Nucleus accumbens (tissue), 56 donors: ENCODE measurements at places on chromosomes 7 and 10.

- DNase-seq: no peak
These were observed 39.4 kb downstream of the APBB1IP start for GRCh38 chr10:26477501-26477900.

DNA sequence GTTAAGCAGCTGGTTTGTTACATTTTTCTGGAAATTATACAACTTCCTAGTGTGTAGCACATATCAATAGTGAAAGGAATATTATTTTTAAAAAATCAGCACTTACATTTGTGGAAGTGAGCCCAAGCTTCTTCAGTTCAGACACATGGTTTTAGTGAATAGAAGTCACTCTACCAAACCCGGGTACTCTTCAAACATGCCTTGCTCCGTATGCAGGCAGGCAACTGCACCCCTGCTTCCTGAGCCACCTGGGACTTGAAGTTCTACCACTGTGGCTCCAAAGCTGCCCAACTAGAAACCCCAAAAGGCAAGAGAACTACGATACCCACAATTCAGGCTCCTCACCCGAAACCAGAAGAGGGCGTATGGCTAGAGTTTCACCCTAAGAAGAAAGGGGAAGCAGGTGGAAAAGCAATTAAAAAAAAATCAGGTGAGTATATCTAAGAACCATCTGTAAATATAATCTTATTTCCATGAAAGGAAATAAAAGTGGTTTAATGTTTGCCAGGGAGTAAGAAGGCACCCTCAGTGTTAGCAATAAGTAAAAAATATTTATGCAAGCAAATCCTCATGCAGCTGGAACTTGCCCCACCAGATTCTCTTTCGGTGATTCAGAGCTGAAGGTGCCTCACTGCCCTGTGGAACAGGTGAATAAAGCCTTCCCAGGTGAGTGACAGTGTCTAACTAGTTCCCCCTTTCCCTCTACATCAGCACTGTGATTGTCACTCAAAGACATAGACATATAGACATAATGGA lies at the start of gene MACC1:
MACC1 (minus strand) TSS at position 192 of the 756 bp plus-strand sequence. CDS start 55,522 bp downstream, outside the sequence.
- no peak for DNase-seq

DNA sequence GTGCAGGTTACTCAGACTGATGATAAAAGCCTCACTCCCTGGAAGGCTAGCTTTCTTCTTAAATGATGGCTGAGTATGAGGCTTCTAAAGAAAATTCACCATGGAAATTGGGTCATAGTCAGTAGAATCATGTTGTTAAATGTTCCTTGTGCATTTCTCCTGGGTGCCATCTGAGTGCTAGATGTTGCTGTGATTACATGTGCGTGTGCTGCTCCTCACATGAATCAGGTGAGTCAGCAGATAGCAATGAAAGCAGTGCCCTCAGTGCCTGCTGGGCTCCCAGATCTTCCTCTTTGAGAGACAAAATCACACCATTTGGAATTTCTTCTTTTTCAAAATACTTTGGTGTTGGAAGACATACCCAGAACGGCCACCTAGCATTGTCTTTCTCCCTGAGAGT lies 331.7 kb downstream of the XPNPEP1 start:
- no peak for DNase-seq

- DNase-seq: no peak
These were observed 259.7 kb downstream of the AHR start for GRCh38 chr7:17558135-17558534.

DNA sequence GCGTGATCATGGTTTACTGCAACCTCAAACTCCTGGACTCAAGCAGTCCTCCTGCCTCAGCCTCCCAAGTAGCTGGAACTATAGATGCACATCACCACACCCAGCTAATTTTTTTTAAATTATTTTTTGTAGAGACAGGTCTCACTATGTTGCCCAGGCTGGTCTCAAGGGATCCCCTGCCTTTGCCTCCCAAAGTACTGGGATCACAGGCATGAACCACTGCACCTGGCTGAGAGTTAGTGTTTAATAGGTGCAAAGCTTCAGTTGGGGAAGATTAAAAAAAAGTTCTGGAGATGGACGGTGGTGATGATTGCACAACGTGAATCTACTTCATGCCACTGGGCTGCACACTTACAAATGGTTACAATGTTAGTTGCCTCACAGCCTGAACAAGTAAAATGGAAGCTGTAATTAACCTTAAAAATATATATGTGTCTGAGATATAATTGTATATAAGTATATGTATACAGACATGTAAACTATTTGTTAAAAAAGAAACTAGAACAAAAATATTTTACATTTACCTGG lies 106.4 kb upstream of the ZNF438 start:
- DNase-seq: no peak

DNA sequence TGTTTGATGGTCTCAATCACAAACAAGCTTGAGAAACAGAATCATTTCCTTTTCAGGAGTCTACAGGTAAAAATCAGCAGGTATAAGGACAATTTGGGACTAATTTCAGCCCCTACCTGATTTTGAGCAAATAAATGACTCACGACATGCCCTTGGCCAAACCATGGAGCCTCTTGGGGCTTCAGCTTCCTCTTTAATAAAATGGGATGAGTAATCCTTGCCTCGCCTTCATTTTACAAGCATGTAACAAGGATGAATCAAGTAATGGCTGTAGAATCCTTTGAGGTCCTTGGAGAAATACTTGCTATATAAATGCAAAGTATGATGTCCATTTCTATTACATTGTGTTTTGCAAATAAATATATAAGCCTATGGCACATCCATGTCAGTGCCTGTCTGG lies 212.8 kb upstream of the PODXL start:
- DNase-seq: no peak

- DNase-seq: no peak
These were observed 29.1 kb downstream of the CBLL1 start for GRCh38 chr7:107773027-107773426.

DNA sequence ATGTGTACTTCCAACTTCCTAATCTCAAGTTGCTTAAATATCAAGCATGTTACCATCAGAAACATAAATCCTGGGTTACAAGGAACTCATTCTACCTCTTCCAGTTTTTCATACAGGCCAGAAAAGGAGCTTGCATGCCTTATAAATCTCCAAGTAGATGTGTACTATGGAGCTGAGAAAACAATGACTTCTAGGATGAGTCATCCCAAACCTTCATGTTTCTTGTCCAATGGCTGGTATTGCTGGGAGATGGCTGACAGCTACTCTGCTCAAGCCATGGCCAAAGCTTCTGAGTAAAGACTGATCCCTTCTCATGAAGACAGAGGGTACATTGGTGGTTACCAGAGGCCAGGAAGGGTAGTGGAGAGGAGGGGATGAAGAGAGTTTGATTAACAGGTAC lies 8.6 kb downstream of the RAPGEF5 start:
- no peak for DNase-seq

GRCh38 chr10:12387561-12388210 lies 38.3 kb downstream of the CAMK1D start:
- DNase-seq: no peak

GRCh38 chr7:106064771-106065574 lies 47.1 kb downstream of the SYPL1 start:
- peak; percentile 78 for DNase-seq

DNA sequence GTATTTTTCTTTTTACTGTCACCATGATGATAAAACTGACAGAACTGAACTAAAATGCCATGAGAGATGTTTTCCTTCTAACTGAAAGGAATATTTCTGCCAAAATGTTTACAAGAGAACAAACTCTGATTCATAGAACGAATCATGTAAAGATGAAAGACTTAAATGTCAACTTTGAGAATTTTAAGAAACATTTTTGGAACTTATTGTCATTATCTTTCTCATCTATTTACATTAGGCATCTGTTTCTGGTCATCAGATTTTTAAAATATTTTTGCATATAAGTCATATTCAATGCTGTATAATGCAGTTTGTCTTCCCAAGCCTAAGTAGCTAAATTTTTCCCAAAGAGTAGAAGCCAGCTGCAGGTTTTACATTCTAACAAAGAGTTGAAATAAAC lies 358.5 kb downstream of the TFEC start:
- no peak for DNase-seq

- no peak for DNase-seq
These were observed 123.6 kb upstream of the PPP2R2D start for GRCh38 chr10:131777162-131777561.

GRCh38 chr7:158129037-158130022 lies 458.3 kb downstream of the PTPRN2 start:
- DNase-seq: no peak

- no peak for DNase-seq
These were observed 197.3 kb downstream of the PPP1R9A start for GRCh38 chr7:95104739-95105138.

DNA sequence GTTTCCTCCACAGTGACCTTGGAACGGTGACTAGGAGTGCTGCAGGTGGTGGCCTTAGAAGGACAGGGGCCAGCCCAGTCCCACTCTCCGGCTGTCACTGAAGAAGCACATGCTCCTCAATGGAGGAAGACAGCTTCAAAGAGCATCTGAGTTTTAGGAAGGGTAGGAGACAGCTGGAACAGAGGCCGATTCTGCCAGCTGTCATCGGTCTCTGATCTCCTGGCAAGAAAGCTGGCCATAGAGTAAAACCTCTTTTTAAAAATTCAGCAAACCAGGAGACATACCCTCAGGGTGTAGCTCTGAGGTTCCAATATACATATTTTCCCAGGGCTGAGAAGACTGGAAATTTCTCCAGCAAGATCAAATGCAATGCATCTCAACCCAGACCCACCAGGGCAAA lies 55.9 kb downstream of the KCNMA1 start:
- no peak for DNase-seq
